HuH-7.5 (cell line): ENCODE measurements at places on chromosomes 16 and 17.

GRCh38 chr16:27798241-27798640 lies 248.3 kb downstream of the KATNIP start:
- no peak for DNase-seq

DNA sequence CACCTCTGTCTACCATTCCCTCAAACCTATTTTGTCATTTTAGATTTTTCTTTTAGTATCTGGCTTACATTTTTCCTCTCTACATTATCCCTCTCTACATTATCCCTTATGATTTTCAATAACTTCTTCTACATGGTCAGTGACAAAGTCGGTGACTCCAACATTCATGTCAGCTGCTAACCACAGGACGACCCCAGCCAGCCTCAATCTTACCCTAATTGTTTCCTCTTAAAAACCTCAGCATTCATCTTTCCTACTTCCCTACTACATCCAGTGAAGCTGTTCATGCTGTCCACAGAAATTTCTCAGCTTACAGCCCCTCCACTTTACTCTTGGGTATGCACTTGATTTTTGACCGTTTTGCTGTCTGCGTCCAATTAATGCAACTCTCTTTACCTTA lies 8.3 kb downstream of the MYH10 start:
- DNase-seq: no peak

GRCh38 chr17:298791-299450 lies 53.7 kb downstream of the RPH3AL start:
- no peak for DNase-seq

GRCh38 chr16:79097771-79098170 lies 502.8 kb downstream of the MAF start:
- DNase-seq: no peak

- peak; percentile 59 for DNase-seq
Observed at GRCh38 chr17:50346313-50347116, 589 bp downstream of the XYLT2 start.

GRCh38 chr17:44113868-44114840 lies 9.3 kb downstream of the HDAC5 start:
- no peak for DNase-seq

- DNase-seq: no peak
Observed at GRCh38 chr17:37818689-37819088, 73.8 kb upstream of the HNF1B start.

DNA sequence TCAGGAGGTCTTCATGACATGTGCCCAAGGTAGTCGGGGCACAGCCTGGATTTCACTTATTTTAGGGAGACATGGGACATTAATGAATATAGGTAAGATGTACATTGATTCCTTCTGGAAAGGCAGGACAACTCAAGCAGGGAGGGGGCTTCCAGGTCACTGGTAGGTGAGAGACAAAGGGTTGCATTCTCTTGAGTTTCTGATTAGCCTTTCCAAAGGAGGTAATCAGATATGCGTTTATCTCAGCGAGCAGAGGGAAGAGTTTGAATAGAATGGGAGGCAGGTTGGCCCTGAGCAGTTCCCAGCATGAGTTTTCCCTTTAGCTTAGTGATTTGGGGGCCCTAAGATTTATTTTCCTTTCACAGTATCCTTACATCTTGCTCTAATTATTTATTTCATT lies 443.8 kb upstream of the EEF2KMT start:
- DNase-seq: no peak

GRCh38 chr17:29596811-29597210 lies 3.9 kb downstream of the ANKRD13B start:
- DNase-seq: no peak

DNA sequence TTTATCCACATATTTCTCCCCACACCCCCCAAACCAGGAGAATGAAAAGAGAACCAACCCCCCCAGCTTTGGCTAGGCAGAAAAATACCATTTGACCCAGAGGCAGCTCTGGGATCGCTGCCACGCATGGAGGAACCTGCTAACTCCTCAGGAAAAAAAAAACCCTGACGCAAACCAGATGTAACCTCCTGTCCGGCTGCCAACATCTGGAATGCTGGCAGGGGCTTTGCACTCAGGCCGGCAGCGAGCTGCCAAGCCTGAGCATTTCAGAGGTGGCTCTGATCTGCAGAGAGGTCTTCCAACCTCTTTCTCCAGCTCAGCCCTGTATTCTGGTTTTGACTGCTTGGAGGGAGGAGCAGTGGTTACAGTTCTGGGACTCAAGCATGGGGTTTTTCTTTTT lies 8.2 kb downstream of the IGFBP4 start:
- DNase-seq: no peak

- peak; percentile 42 for DNase-seq
Observed at GRCh38 chr16:89199241-89200123, 855 bp downstream of the SLC22A31 start.

DNA sequence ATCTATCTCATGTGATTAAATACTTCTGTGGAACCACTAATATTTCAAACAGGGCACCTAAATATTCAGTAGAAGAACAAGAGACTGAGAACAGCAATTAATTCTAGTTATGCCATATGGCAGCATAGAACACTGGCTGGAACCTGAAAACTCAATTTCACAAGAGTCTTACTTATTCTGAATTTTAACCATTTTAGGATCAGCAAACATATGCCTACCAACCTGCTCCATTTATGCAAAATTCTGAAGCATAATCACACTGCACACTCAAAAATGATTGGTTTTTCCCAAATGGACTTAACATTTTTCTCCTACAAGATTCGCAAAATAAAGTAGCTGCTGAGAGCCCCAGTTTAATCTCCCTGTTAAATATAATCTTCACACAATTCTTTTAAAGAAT lies 43.2 kb downstream of the SKAP1 start:
- DNase-seq: no peak

DNA sequence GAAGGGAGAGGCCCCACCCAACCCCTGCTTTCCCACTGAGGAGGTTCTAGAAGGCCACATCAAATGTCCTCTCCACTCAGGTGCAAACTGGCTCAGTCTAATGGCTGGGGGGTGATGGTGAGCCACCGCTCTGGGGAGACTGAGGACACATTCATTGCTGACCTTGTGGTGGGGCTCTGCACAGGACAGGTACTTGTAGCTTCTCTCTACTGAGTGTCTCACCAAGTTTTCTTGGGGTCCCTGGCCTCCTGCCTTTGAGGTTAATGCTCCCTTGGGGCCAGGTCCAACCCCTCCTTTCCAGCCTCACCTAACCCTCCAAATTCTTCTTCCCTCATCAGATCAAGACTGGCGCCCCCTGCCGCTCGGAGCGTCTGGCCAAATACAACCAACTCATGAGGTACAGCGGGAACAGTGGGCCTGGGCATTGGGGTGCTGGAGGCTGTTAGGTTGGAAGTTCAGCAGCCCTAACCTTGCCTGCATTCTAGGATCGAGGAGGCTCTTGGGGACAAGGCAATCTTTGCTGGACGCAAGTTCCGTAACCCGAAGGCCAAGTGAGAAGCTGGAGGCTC lies 5.7 kb downstream of the ENO3 start:
- DNase-seq: no peak

- DNase-seq: no peak
Observed at GRCh38 chr17:43917348-43918025, 10.2 kb upstream of the MPP2 start.

- DNase-seq: no peak
Observed at GRCh38 chr16:57406881-57407280, 2.3 kb downstream of the CCL17 start.

DNA sequence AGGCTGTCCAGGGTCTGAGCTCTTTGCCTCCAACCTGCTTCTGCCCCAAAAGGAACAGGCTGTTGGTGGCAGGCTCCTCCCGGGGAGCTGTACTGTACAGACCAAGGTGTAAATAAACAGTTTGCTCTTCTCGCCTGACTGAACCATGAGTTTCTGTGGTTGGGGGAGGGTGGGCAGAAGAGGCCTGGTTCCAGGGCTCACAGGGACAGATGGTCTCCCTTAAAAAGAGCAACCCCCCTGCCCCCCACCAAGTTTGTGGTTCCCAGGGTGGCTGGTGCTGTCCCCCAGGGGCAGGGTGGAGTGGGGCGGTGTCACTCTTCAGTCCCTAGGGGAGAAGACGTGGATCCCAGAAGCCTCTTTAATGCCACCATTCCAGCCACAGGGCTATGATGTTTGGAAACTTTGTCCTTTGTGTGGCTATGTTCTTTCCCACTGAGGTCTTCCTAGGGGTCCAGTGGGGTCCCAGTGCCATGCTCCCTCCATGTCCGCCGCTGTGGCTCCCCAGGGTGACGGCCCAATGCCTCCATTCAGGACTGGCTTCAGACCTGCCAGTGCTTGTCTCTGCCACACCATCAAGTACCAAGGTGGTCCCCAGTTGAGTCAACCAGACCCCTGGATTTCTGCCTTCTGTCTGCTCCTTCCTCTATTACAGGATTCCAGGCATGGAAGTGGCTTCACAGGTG lies 146.7 kb downstream of the RAB11FIP4 start:
- DNase-seq: no peak

DNA sequence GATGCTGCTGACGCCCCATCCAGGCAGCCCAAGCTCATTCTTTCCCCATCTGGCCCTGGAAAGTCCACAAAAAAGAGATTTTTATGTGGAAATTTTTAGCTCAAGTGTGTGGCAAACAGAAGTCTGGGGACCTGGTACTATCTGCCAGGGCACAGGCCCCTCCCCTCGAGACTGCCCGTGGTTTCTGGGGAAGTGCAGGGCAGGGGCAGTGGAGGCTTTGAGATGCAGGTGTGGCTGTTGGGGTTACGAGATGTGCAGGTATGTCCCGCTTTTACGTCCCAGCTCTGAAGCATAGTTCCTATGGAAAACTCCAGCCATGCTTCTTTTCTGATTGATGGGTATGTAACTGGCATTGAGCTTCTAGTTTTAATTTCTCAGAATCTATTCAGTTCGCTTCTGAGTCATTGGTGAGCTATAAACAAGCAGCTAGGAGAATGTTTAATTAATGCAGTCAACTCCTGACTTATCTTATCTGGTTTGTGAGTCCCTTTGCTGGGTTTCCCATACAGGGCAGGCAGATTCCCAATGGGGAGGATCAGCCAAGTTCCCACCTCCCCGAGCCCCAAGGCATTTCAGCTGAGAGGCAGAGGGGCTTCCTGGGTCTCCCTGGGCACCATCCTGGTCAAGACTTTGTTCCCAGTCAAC lies 16.2 kb downstream of the TBX4 start:
- no peak for DNase-seq

DNA sequence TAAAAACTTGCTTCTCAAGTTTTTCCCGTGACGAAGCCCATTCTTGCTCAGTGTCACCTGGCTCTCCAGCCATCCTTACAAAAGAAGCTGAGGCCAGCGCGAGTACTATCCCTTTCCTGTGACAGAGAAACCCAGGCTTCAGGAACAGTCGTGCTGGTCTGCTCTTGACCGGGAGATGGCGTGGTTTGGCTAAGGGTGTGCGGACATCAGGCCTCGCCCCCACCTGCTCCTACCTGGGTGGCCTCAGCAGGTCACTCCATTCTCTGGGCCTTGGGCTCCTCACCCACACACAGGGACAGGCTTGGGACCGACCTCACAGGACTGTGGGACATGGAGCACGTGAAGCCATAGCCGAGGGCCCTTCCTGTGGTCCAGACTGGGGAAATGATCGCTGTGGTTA lies 75.2 kb upstream of the CIBAR2 start:
- DNase-seq: no peak

DNA sequence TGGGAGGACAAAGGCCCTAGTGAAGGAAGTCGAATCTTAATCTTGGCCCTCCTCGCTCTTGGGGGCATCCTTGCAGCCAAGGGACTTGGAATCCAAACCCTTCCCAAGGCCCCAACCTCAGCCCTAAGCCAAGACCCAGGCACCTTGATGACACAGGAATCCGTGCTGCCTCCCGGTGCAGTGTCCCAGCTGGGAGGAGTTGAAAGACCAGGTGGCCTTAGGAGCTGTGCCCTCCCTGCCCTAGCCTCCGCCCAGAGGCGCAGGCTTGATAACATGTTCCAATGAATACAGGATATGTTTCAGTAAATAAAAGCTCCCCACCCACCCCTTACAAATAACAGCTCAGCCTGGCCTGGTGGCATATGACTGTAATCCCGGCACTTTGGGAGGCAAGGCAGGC lies at the start of gene CHST5:
CHST5 (minus strand) TSS at position 208 of the 400 bp plus-strand sequence. CDS start 5,724 bp downstream, outside the sequence.
- no peak for DNase-seq

DNA sequence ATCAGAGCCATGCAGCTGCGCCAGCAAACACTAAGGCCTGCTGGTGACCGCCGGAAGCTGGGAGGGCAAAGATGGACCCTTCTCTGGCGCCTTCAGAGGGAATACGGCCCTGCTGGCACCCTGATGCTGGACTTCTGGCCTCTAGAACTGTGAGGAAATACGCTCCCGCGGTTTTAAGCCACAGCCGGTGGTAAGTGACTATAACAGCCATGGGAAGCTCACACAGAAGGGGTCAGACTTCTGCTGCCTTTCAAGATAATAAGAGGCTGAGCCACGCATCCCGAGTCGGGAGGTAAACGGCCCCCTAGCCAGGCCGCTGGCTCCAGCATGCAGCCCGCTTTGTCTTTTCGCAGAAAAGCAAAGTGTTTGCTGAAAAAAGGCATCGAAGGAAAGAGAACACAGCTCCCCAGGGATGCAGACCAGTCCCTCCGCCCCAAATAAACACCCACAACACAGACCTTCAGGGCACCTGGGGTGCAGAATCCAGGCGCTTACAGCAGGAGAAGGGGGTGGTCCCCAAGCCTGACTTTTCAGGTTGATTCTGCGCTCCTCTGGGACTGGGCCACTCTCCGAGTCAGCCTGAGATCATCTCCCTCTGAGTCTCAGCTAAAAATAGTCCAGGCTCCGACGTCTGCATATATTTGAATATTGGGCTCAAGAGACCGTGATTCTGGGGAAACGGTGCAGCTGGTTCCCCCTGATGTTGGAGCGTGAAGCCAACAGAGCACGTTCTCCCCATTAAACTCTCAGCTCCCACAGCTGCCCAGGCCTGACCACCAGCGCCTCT lies 89.7 kb downstream of the MGAT5B start:
- no peak for DNase-seq
